Activated T-helper 9 cell treated with anti-CD3 and anti-CD28 coated beads, Interleukin-2, amount 50 U/mL, for 16 hours (primary cell): ENCODE measurements at places on chromosomes 5 and 9.

DNA sequence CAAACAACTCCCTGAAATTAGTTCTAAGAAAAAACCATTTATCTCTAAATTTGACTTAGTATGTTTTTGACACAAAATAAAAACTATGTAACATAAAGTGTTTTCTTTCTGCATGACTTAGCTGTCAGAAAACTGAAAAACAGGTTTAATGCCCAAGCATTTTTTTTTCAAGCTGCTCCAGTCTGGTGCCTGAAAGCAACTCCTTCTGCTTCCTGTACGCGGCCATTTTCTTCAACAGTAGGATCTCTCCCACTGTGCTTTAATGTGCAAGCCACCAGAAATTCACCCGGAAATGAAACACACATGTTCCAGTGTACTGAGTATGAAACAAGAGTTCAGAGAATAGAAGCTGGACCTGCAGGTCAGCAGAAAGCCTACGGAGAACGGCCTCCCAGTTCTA is 161.2 kb downstream of the MED27 start:
- no peak for DNase-seq

- DNase-seq, result no peak
Measured at GRCh38 chr9:82147798-82148425, 159.3 kb downstream of the SPATA31D1 start.

DNA sequence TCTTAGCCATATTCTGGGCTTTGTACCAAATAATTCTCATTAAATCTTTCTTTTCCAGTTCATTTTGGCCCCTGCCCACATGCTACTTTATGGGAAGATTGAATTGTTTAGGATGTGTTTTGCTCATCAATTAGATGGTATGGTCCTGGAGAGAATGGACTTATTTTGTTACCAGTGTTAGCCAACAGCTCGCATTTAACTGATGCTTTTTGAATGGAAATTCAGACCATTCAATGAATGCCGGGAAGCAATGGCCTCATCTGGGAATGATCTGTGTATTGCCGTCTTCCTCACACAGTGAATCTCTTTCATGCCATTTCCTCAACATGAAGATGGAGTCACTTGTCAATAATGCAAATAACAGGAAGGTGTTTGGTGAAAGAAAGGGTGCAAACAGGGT is 370.6 kb upstream of the PIK3R1 start:
- DNase-seq, result no peak

DNA sequence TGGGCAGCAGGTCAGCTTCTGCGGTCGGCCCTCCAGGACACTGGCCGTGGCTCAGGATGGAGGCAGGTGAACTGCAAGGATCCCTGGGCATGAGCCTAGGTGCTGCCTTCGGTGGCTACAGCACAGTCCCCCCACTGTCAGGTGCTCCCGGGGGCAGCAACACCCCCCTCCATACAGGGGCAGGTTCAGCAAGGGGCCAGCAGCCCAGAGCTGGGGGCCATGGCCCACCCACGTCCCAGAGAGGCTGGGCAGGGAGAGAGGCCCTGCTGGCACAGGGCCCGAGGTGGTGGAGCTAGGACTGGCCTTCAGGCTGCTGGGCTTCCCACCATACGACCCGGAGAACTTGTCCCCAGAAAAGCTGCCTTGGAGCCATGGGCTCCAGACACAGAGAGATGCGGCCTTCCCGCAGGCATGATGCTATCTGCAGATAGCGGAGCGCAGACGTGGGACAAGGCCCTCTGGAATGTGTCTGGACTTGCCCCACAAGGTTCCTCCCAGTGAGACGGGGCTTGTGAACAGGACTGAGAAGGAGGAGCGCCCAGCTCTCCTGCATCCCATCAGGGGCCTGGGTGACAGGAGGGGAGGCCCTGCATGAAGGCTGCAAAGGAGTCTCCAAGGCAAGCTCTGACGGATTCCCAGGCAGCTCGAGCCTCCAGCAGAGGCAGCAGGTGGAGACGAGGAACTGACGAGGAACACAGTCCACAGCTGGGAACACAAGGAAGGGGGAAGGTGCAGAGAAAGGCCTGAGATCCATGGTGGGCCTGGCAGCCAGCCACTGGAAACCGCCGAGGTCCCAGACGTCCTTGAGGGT is 111.1 kb downstream of the VAV2 start:
- no peak for DNase-seq

DNA sequence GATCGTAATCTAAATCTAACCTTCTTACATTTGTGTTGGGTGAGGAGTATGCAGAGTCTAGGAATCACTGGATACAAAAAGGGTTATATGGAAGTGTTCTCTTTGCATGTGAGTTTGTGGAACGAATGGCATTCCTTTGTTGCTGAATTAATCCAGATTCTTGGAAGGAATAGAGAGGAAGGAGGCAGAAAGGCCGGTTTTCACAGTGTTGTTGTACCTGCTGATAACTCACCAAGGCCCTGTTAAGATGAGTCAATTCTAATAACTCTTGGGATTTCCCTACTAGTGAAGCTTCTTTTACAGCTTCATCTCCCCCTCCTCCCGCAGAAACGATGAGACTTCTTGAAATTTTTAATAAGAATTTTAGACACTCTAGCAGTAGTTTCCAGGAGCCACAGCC is 84.0 kb downstream of the ZSWIM6 start:
- no peak for DNase-seq

- DNase-seq, result no peak
Measured at GRCh38 chr5:35356725-35357124, 126.4 kb upstream of the PRLR start.

DNA sequence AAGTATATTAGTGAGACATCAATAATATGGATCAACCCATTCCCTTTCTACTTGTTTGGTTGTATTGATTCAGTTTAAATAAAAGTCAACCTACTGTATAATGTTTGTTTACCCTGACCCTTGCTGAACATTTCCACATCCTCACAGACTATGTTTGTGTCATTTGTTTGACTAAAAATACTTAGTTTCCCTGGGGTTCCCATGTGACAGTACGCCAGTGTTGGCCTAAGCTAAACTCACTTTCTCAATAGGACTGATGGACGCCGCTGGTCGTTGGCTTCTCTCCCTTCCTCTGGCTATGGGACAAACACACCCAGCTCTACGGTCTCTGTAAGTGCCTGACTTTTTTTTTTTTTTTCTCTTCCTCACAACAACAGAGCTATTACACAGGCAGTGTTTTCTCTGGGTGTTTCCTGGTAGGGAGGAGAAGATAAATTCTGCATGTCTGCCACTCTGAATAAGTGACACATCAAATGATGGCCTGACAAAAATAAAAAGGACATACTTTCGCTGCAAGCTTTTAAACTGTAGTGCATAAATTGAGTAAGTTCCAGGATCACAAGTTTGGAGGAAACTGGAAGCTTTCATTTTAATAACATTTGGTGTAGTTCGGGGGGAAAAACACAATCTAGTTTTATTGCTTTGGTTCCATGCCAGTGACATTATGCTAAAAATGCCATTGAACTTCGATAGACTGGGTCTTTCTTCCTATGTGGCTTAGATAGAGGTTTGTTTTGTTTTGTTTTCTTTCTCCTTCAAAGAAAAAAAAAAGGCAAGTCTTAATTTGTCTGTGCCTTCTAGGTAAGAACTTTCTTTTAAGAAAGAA is 101.0 kb downstream of the CD180 start:
- no peak for DNase-seq
